ENCODE measurements at places on chromosomes 2 and 18.

GRCh38 chr2:177031438-177032180, 181.0 kb upstream of the HNRNPA3 start:
- DNase-seq: no peak

GRCh38 chr18:56661360-56662062, 10.4 kb downstream of the WDR7 start:
- DNase-seq: no peak

DNA sequence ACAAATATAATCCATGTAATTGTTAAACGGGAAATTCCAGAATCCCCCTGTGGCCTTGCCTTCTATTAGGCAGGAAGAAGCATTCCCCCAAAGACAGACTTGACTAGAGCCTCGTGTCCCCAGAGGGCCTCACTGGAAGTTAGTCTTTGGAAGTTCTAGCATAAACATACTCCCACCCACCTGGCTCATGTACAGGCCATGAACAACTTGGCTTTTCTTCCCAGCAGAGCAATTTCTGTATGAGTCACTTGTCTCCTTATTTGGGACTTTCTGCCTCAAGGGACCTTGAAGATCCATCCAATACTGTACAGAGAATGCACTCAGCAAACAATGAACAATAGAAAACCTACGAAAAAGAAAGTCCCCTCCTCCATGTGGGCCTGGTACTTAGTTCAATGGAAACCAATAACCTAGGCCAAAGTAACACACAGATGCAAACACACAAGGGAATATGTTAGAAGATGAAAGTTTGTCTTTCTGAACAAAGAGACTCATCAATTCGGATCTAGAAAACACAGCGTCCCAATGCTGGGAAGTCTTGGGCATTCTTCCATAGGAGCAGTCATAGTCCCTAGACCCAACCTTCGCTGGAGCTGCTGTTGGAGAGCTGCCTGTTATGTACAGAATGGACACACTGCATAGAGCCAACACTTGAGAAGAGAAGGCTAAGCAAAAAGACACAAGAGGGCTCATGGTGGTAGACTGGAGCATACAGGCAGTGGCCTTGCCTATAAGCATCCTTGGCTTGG, 303.5 kb downstream of the HRH4 start:
- no peak for DNase-seq

DNA sequence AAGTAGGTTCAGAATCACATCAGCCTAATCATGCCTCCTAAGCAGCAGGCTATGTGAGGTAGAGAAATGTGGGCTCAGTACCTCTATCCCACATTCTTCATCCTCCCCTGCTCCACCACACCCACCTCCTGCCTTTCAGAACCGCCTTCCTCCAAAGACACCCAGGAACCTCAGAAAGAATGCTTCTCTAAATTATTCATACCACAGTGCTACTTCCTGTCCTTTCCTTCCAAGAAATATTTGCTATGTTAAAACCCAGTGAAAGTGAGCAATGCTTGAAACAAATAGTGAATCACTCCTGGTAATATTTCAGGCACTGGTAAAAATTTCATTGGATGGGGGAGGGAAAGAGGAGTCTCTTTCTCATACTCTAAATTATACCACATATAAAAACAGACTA, 24.0 kb upstream of the CREB1 start:
- peak; percentile 94 for DNase-seq

- no peak for DNase-seq
These were observed 296.4 kb downstream of the CYP26B1 start for GRCh38 chr2:71851094-71851750.

GRCh38 chr2:37190290-37190689, 1.8 kb upstream of the SULT6B1 start:
- DNase-seq: no peak

DNA sequence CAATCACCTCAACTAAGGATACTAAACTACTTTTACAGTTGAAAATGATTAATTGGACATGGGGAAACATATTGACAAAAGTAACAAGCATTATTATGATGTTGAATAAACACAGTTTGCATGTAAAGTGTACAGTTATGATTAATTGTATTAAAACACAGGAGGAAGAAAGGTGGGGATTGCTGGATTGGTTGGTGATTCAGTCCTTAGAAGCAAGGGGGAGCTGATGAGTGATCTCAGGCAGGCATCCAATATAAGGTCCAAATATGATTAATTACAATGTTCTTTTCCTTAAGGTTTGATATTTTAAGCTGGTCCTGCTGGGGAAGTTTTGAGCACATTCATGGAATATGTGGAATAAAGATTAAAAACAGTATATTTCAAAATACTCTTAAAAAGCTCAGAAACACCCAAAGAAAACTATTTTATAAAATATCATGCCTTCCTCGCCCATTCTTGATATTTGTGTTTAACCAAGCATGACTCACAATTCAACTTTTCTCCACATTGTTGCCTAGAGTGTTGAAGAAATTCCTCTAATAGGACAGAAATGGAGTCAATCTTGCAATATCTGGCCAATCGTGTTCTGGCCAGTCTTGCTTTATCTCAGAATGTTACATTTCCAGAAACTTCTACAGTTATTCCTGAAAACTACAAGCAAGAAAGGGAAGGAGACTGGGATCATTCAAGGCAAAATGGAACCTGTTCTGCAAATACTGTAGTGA, 268.2 kb downstream of the RPIA start:
- DNase-seq: no peak

GRCh38 chr18:49094136-49094535, 143.4 kb upstream of the SMAD7 start:
- no peak for DNase-seq

DNA sequence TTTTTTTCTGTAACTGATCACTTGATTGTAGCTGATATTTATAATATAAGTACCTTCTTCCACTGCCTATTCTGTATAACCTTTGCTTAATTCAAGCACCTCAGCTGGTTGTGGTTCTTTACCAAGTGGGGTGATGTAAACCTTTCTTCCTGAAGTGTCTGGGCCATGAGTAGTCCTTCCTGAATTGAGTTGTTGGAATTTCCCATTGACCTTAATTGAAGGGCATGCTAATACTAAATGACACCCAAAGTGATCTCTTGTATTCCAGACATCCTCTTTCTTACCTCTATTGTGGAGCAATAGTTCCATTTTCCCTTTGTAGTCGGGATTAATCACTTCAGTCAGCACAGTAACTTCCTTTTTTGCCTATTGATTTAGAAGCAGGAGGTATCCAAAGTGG, 1496.8 kb upstream of the CELF4 start:
- no peak for DNase-seq

DNA sequence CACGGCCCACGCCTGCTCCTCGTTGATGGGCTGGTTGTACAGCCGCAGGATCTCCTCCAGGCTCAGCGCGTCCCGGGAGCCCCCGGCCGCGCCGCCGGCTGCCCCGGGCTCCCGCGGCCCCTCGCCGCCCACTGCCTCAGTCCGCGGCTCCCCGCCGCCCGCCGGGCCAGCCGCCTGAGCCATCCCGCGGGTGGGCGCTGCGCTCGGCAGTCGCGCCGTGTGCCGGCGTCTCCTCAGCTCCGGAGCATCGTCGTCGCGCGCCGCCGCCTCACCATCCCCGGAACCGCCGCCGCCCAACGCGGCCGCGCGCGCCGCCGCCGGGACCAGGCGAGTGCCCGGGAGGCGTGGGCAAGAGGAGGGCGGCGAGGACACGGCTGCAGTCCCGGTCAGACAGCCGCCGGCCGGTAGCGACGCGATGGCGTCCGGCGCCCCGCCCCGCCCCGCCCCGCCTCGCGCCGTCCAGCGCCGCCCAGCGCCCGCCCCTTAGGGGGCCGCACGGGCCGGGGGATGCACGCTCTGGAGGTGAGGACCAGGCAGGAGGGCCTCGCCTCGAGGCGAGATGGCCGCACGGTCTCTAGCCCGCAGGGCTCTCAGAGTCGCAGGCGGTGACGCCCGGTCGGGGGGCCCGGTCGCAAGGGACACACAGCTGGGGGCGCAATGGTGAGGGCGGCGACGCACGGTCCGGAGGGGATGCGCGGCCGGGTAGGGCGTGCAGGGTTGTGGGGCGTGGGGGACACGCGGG, at the start of gene SPIRE1:
Gene SPIRE1, minus strand, starts transcription at position 424 of the 742 bp plus-strand sequence. Its CDS starts 241 bp downstream, at position 183.
- DNase-seq: peak; percentile 63

GRCh38 chr2:15895615-15896469, 44.5 kb upstream of the MYCN start:
- DNase-seq: no peak

GRCh38 chr2:234423884-234424283, 73.0 kb downstream of the ARL4C start:
- DNase-seq: no peak

DNA sequence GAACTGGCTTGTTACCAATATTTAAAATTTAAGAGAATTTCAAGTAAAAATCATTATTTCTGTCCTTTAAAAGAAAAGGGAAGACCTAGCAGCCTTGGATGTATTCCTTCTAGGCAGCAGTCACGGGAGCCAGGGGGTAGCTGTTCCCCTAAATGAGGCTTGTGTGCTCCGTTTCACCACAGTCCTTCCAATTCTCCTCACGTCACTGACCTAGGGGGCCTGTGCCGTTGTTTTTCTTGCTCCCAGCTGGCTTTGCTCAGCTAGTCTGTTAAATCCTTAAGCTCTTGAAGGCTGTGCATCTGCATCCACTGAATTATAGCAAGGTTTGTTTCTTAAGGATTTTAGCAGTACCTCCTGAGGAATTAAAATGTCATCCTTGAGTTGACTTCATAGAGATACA, 9.9 kb downstream of the KLHL23 start:
- no peak for DNase-seq

DNA sequence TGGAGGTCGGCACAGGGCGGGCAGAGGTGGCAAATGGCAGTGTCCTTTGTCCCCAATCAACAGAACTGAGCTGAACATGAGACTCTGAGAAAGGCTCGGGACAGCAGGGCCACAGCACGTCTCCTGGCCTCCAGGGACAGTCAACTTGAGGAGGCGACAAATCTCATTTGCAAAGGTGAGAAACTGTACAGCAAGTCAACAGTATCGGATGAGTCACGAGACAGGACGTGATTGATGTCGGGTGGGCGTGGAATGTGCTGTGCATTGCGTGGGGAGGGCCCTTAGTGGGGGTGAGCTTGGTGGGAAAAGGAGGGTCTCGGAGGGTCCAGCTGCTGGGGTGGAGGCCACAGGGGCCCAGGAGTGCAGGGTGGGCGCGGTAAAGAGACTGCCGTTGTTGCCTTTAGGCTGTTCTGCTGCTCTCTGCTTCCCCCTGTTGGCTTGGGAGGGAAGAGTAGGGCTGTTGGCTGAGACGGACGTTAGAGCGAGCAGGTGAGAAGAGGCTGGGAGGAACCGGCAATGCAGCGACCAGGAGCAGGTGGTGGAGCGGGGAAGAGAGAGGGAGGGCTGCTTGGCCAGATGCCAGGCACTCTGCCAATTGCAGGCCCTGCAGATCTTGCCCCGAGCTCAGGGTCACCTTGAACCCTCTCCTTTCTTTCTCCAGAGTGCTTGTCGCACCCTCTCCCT, 164.3 kb downstream of the BCL2 start:
- no peak for DNase-seq

DNA sequence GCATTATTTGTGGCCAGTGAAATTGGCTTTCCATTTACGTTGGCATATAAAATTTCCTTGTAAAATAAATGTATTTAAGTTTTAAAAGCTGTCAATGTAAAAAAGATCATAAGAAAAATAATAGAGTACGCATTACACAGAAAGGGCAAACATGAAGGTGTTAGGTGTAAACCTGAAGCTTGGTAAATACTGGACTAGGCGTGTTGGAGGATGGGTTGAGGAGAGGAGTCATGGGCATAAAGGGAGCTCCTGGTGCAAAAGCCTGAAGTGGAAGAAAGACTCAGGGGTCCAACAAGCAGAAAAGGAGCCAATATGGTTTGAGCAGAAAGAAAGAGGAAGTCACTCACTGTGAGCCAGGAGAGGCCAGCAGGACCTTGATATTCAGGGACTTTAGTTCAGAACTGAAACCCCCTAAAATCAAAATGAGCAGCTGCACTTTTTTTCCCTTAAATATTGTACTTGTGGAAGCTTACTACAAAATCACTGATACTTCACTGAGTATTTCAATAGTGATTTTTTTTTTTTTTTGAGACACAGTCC, 24.4 kb downstream of the SP5 start:
- no peak for DNase-seq

- no peak for DNase-seq
These were observed 156.0 kb downstream of the GBX2 start for GRCh38 chr2:236012155-236012554.

GRCh38 chr2:60602388-60602787, 48.9 kb upstream of the BCL11A start:
- no peak for DNase-seq

- DNase-seq: no peak
These were observed 71.1 kb downstream of the ANKRD44 start for GRCh38 chr2:197239434-197239833.

- DNase-seq: no peak
These were observed 714 bp downstream of the ASXL3 start for GRCh38 chr18:33578518-33579348.

GRCh38 chr2:60555783-60556139, 2.3 kb upstream of the BCL11A start:
- DNase-seq: no peak

DNA sequence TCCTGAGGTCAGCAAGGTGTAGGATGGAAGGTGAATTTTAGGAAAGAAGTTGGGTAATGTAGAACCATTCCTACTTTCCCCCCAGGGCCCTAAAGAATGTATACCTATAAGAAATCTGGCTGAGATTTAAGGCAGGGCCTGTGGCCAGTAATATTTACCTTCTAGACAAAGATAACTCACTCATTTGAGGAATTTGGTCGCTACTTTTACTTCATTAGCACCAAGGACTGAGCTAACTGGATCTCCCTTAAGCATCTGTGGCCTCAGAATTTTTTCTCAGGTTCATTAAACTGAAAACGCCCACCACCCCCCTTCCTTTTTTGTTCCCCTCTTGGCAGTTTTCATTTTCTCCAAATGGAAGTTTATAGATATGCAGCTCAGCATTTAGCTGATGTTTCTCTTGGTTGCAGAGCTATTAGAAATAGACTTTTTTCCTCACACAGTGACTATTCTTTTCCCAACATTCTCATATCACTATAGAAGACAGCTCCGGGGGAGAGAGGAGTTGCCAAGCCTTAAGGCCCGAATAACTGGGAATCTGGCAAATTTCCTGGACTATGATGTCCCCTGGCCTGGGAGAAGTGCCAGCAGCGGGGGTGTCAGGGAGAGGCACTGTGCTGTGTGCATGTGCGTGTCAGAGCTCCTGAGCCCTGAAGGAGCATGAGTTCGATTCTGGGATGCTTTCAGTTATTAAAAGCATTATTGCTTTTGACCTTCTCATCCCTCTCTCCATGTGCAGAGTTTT, 310.9 kb downstream of the PRKCE start:
- peak; percentile 62 for DNase-seq
